ENCODE measurements at places on chromosomes 1 and 21.
A peak's percentile ranks its signal among the peaks of the same experiment; 100 is the strongest.

- no peak for DNase-seq
These were observed 31.5 kb downstream of the TAF5L start for GRCh38 chr1:229594227-229595008.

DNA sequence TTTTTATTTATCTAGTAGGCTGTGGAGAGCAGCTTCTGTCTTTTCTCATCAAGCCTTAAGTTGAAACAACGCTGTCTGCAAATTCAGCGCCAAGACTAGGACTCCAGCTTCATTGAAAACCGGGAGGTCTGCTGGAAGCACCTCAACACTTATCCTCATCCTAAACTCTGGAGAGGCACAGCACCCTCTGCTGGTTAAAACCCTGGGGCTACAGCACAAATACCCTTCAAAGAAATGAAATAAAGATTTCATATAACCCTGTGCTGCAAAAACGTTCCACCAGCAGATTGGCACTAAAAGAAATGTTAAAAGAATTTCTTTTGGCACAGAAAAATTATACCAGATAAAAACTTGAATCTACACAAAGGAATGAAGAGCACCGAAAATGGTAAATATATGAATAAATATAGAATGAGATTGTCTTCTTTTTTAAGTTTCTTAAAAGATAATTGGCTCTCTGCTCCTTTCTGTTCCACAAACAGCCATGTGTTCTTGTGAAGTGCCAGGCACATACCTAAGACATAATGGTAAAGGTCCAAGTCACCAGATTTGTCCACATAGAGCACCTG is 227.7 kb upstream of the SAMSN1 start:
- peak; percentile 42 for DNase-seq

DNA sequence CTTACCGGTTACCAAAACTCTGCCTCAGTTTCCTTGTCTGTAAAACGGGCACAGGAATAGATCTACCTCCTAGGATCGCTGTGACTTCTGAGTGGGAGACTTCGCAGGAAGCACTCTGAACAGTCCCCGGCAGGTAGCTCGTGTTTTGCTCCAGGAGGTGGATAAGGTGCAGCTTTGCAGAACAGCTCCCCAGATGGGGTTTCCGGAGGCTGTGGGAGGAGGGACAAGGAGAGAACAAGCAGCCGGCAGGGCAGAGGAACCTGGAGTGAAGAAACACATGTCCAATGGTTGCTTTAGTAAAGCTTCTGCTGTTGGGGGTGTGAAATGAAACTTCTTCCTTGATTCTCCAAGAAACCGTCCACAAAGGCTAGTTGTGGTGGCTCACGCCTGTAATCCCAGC is 95.5 kb upstream of the TARDBP start:
- no peak for DNase-seq

GRCh38 chr1:211326528-211327345 is at the start of gene TRAF5:
Gene TRAF5 (plus strand): TSS chr1:211326833. CDS start chr1:211353240, 26,407 bp downstream.
- DNase-seq, result peak; percentile 29

DNA sequence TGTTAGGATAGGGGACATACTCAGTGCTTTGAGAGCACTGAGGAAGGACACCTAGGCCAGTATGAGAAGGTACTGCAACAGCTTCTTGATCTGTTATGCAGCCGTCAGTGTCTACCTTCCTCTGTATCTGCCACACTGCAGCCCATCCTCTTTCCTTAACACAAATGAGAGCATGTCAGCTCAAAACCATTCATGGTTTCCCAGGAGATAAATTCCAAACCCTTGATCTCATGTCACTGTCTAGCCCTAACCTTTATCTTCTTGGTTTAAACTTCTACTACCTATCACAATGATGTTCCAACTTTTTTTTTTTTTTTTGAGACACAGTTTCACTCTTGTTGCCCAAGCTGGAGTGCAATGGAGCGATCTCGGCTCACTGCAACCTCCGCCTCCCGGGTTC is 1.4 kb downstream of the ZMYND12 start:
- no peak for DNase-seq

GRCh38 chr1:210773450-210773849 is 360.5 kb downstream of the KCNH1 start:
- DNase-seq, result no peak

GRCh38 chr1:65179148-65179547 is 31.1 kb downstream of the AK4 start:
- no peak for DNase-seq

DNA sequence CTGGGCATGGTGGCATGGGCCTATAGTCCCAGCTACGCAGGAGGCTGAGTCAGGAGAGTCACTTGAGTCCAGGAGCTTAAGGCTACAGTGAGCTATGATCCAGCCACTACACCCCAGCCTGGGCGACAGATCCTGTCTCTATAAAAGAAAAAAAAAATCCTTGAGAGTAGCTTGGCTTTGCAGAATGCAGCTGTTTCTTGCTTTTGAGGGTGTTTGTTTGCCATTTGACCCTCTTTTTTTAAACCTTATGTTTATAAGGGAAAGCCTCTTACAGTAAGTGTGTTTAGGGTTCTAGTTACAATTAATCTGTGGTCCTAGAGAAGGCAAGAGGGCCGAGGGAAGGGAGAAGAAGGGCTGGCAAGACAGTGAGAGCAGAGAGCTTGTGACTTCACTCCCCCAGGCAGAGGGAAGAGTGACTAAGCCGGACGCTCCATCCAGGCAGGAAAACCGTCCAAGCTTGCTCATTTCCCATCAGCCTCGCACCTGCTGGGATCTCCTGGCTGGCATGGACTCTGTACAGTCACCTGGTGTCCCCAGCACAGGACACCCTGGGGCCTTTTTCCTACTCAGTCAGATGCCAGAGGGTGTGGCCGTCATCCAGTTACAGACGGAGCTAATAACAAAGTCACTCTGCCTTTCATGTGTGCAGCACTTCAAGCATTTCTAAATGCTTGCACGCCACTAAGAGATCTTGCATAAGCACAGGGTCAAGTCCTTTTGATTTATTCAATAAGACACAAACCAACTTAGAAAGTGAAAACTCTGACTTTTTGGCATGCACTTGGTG is 55.5 kb upstream of the PSEN2 start:
- no peak for DNase-seq

DNA sequence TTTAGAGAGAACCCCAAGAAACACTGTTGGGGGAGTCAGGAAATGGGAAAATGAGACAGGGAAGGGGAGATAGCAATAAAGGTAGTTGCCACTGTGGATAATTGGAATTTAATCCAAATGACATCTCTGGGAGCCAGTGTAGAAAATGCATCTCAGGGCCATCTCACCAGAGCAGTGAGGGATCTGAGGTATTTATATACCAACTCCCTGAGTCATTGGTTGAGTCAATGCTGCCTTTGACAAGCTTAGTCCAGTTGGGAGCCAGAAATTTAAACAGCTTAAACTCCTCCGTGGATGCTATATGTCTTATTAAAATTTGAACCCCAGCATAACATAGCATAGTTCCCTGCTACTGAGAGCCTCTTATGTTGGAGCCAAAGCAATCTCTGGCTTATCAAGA is 140.3 kb downstream of the SLC30A10 start:
- no peak for DNase-seq

GRCh38 chr1:235151033-235151432 is 10.0 kb downstream of the RBM34 start:
- DNase-seq, result no peak

DNA sequence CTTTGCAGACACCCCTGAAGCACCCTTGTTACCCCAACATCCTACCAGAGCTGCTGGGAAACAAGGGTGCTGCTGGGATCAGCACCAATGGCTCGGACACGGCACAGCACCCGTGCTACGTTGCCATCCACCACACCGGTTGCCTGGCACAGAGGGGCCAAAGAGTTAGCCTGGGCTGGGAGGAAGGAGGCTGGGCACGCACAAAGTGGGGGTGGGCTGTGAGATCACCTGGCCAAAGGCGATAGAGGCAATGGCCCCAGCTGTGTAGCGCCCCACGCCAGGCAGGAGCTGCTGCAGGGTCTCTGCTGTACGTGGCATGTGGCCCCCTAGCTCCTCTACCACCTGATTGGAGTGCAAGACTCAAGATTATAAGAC is 5.6 kb downstream of the HPDL start:
- no peak for DNase-seq

- no peak for DNase-seq
These were observed 9.9 kb downstream of the HUNK start for GRCh38 chr21:31882711-31883110.

DNA sequence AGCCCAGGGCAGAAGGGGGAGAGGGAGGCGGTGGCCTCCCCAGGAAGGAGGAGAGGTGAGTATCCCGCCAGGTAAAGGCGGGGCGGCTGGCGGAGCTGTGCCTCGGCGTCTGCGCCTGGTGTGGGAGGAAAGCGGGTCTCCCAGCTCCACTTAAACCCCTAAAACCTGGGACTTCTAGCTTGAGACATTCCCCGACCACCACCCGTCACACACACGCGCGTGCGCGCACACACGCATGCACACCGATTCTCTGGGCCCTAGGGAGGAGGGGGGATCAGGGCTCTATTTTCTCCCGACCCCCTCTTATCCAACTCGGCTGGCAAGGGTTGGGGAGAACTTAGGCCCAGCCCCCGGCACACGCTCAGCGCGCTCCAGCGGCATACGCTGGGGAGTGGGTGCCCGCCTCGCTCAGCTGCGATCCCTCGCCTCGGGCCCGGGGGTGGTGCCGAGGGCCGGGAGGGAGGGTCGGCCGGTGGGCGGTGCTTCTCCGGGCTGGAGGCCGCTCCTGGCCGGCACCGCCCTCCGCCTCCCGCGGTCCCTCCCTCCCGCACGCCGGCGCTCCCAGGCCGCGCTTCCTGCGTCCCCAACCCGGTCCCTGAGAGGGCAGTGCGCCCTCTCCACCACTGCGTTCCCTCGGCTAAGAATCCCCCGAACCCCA is at the start of gene TMEM51:
Gene TMEM51 (plus strand): TSS at position 564 of the 658 bp plus-strand sequence. CDS start 61,341 bp downstream, outside the sequence.
- DNase-seq, result no peak

DNA sequence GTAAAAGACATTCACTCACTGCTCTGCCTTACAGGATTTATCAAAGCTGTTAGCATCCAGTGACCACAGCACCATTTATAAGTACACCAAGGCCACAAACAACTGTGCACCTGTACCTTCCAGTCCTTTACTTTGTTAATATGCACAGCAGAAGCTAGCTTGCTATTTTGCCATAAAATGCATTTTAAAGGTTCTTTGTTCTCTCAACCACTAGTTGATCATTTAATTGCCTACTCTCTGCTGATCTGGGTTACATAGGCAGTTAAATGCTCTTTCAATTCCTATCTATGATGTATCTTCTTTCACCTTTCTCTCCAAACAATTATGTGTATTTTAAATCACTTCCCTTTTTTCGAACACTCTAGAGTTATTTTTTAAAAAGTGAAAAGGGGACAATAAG is 126.4 kb downstream of the SIPA1L2 start:
- DNase-seq, result no peak

DNA sequence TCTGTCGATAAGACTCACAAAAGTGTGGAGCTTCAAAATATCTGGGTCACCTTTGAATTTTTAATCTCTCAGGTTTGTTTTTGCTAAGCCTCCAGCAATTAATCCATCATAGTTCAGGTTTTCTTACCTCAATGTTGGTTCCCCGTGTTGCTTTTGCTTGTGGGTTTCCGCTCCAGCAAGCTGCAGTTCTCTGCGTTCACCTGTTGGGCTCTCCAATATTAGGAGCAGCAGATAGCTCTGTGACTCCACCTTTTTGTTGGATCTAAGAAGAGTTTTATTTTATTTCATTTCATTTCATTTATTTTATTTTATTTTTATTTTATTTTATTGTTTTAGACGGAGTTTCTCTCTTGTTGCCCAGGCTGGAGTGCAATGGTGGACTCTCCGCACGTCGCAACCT is 335.5 kb downstream of the COL11A1 start:
- no peak for DNase-seq

GRCh38 chr1:200409203-200409760 is 554 bp downstream of the ZNF281 start:
- peak; percentile 24 for DNase-seq

DNA sequence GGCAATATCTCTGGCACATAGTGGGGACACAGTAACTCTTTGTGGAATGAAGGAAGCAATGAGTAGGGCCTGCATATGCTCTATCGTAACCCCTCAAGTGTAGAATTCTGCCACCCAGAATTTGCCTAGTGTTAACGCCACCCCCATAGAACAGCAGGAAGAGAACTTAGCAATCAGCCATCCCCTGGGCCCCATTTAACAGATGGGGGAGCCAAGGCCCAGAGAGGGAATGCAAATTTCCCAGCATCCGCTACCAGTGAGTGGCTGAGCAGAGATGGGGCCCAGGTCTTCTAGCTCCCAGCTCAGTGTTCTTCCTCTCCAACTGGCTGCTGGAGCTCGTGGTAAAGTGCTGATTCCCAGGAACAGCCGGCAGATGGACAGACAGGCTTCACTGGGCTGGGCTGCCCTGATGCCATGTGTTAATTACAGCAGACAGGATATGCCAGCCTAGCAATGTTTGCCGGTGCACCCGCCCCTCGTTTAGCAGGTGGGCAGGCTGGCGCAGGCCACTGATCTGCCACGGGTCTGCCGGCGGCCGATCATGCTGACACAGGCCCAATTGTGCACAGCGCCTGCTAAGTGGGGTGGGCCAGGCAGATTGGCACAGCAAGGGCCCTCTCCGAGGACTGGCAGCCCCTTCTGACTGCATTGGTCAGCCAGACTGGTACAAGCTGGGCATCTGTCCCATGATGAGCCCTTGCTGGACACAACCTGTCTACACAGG is 171.9 kb downstream of the IGSF21 start:
- no peak for DNase-seq

- no peak for DNase-seq
These were observed at the start of gene RYR2 for GRCh38 chr1:237041795-237042525. Gene RYR2 (plus strand): TSS chr1:237042184. CDS start chr1:237042522, 338 bp downstream.

GRCh38 chr21:29219165-29219770 is 79.5 kb upstream of the BACH1 start:
- no peak for DNase-seq

DNA sequence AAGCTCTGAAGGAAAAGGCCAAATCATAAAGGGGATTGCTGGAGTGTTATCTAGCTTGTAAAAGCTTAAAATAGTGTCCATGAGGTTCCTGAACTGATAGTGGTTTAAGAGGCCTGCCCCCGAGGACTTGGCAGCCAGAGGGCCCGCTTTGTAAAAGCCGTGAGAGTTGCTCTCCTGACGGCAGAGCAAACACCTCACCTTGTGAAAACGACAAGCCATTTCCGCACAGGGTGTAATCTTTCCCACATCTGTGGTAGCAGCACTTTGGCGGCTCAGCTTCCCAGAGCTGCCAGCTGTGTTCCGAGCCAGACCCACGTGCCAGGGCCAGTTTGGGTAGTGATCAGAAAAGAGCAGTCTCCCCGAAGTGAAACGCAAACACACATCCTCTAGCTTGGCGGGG is 37.0 kb downstream of the SERBP1 start:
- DNase-seq, result no peak

GRCh38 chr1:228415853-228416216 is 826 bp downstream of the TRIM17 start:
- DNase-seq, result no peak

DNA sequence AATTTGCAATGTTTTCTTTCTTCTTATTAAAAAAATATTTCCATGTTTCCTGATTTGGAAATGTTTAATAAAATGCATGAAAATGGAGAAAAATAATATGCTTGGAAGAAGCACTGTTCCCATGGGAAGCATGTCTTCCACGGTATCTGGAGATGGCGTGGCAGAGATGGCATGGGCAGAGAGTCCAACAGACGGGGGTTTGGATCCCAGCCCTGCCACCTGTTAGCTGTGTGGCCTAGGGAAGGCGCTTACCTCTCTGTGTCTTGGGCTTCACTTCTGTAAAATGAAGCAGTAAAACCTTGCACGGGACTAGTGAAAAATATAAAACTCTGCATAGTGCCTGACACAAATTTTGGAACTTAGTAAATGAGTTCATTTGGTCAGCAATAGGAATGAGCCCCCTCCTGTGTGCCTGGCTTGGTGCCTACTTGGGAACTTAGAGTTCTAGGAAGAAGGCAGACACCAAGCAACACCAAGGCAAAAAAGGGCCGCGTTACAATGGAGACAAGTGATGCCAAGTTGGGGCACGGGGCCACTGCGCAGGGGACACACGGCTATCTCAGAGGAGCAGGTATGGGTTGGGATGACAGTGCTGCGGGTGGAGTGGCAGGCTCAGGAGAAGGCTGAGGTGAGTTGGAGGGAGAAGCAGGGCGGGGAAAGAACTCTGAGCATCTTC is 124.2 kb downstream of the KCNN3 start:
- DNase-seq, result no peak

Data from CD4-positive, alpha-beta T cell treated with Interferon gamma for 1 hour (primary cell).